ENCODE measurements at places on chromosomes 16 and 17.
A peak's percentile ranks its signal among the peaks of the same experiment; 100 is the strongest.

DNA sequence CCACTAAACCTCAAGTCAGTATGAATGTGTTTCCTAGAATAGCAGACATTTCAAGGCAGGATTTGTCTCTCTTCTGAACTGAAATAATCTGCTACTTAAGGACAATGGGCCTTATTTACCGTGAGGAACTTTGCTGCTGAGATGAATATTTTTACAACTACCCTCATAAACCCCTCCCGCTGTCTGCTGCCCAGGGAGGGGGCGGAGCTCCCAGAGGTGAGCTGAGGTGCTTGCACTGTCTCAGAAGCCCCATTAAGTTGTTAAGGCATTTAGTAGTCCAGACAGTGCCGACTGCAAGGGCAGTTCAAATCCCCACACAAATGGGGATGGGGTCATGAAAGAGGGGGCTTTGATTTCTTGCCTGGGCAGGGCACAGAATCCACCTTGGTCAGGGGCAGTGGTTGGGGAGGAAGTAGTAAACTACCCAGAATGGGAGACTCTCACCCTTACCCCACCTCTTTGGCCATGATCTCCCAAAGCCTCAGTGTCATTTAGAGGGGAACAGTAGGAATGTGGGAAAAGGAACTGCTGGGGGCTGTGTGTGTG lies 19.2 kb downstream of the HNF1B start:
- DNase-seq, result no peak

DNA sequence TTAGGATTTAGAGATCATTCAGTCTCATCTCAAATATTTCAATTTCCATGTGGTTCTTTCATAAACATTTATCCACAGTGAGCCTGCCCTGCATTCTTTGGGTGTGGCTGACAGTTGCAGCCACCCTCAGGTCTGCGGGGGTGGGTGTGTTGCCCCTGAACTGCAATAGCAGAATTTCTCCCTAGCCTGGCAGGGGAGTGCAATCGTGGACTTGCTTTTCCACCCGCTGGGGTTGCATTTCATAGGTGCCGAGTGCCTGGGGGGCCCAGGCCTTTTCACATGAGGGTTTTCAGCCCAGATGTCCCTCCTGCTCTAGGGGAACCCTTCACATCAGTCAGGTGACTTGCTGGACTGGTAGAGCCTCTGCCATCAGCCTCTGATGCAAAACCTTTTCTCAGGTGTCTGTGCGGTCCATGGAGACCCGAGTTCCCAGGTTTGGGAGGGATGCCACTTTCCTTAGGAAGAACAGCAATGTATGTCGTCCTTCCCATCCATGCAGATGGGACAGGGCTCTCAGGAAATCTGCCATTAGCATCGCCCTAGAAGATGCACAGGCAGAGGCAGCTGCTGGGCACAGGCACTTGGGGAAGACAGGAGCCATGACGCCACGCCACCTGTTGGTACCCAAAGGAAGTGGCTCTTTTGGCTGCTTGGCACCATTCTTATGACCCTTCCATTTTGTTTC lies 2.4 kb upstream of the USP36 start:
- peak; percentile 28 for DNase-seq

- DNase-seq, result no peak
Measured at GRCh38 chr16:78897299-78897698, 703.2 kb downstream of the MAF start.

DNA sequence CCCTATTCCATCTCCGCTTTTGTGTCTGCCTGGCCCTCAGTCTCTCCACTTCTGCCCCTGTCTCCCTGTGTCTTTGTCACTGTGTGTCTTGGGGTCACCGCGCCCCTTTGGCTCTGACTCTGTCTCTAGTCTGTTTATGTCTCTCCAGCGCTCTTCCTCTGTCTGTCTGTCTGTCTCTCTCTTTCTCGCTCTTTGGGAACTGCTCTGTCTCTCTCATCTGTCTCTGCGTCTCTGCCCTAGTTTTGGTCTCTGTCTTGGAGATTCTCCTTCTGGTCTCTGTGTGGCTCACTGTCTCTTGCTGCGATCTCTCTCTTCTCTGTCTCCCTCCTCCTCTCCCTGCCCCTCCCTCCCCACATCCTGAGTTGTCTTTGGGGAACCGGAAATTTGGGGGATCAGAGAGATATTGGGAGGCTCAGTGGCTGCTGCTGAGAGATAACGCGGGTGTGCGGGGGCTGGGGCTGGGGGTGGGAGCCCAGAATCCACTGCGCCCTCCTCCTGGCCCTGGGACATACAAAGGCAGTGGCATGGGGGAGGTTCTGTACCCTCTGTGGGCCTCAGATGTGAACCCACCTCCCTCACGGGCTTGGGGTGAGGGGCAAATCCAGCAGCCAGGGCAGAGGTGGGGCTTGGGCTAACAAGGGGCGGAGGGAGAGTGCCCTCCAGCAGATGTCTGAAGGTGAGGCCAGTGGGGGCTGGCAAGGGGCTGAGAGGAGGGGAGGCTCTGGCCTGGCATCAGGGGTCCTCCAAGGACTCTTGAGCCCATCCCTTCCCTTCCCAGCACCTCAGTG lies 24.4 kb downstream of the LAT start:
- DNase-seq, result no peak

GRCh38 chr17:2420176-2420575 lies 19.3 kb upstream of the MNT start:
- DNase-seq, result no peak

DNA sequence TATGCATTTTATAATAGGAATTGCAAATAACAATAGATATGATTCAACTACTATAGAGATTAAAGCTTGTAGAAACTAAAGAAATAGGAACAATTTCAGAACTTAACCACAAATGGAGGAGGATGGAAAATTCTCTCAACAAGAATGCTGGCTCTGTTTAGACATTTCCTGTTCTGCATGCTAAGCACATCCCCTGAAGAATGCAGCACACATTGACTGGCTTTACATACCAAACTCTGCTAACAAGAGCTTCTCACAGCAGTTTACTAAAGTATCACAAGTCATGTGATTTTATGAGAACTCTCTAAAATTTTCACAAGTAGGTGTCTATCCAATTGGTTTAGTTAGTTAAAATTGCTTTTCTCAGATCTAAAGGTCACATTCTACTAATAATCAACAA lies 85.2 kb downstream of the SPAG9 start:
- DNase-seq, result no peak

GRCh38 chr16:12236589-12236988 lies 260.1 kb downstream of the SNX29 start:
- DNase-seq, result no peak

GRCh38 chr17:21174713-21175112 lies 39.2 kb downstream of the TMEM11 start:
- no peak for DNase-seq

GRCh38 chr16:89268987-89269735 lies 51.7 kb downstream of the ZNF778 start:
- DNase-seq, result no peak

DNA sequence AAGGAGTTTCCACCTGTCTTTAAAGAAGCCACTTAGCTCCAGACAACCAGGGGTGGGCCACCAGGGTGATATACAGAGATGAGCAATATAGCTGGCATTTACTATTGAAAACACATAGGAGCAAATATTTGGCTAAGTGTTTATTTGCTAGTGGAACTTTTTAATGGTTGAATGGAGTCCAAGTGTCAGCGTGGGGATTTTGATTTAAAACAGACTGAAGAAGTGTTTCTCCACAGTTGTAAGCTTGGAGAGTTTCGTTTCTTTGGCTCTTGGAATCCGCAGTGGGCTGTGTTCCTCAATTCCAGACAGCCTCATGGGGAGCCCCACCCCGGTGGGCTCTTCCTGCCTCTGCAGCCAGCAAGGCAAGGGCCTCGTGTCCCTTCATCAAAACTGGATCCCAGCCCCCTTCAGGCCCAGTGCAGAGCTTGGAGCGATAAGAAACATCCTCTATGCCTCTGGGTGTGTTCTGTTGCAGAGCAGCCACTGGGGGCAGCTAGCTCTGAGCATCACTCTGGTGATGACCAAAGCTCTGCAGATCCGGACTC lies 36.1 kb downstream of the NOG start:
- no peak for DNase-seq

- no peak for DNase-seq
Measured at GRCh38 chr16:62034231-62035114, 1.8 kb downstream of the CDH8 start.

GRCh38 chr16:55081622-55082590 lies 151.2 kb downstream of the IRX5 start:
- DNase-seq, result no peak

DNA sequence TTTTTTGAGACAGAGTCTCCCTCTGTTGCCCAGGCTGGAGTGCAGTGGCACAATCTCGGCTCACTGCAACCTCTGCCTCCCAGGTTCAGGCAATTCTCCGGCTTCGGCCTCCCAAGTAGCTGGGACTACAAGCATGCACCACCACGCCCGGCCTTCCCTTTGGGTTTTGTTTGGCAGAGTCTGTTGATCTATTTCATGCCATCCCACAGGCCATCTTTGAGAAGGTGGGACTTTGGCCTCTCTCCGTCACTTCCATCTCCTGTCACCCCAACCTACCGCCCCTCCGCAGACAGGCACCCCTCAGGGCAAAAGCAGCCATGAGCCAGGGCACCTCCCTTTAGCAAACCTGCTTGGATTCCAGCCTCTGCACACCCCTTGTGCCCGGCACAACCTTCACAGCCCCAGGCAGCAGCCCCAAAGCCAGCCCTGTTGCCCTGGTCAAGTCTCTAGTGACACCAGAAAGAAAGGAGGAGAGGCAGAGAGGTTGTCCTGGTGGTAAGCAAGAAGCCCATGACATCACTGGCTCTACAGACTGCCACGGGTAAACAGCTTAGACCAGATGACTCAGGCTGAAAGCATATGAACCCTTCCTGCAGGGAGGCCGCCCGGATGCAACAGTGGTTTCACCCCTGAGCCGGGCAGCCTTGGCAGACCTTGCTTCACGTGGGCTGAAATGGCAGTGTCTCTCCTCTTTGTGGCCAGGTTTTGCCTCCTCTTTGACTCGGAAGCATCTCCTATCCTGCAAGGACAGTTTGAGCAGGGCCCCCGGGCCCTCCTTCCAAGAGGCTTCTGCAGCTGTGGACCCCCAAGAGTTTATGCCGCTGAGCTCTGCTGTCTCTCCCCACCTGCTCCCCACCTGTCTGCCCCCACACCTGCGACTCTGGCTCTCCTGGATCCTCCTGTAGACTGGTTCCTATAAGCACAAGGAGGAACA lies 8.1 kb upstream of the TIMP2 start:
- no peak for DNase-seq

GRCh38 chr17:17424552-17424951 lies 52.2 kb upstream of the MED9 start:
- no peak for DNase-seq

DNA sequence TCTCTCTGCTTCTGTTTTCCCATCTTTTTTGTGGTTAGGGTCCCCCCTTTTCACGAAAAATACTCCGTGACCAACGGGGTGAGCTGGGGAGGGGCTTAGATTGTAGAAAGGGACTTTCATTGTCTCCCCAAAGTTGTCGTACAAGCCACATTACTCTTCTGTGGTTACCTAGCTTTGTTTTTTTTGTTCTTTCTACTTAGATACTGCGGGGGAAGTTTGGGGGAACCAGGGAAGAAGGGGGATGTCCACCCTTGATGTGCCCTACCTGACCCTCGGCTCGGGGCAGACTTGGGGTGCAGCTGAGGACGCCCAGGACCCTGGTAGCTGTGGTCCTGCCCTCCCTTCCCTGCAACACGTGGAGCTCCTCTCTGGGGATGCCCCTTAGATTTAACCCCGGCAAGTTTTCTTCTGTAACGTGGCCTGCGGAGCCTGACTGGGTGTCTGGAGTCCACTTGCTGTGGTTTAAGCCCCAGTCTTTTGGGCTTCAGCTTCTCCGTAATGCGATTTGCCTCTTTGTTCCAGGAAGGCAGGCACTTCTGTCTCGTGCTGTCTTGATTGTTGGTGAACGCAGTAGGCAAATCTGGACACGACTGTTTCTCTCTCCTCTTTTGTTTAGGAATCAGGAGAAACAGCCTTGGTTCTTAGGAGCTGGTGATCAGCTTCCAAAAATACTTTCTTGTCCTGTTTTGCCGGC lies 892 bp downstream of the ABCC1 start:
- DNase-seq, result no peak

- no peak for DNase-seq
Measured at GRCh38 chr17:57909551-57909950, 45.7 kb downstream of the CUEDC1 start.

- DNase-seq, result no peak
Measured at GRCh38 chr17:78185981-78186691, 716 bp downstream of the TK1 start.

DNA sequence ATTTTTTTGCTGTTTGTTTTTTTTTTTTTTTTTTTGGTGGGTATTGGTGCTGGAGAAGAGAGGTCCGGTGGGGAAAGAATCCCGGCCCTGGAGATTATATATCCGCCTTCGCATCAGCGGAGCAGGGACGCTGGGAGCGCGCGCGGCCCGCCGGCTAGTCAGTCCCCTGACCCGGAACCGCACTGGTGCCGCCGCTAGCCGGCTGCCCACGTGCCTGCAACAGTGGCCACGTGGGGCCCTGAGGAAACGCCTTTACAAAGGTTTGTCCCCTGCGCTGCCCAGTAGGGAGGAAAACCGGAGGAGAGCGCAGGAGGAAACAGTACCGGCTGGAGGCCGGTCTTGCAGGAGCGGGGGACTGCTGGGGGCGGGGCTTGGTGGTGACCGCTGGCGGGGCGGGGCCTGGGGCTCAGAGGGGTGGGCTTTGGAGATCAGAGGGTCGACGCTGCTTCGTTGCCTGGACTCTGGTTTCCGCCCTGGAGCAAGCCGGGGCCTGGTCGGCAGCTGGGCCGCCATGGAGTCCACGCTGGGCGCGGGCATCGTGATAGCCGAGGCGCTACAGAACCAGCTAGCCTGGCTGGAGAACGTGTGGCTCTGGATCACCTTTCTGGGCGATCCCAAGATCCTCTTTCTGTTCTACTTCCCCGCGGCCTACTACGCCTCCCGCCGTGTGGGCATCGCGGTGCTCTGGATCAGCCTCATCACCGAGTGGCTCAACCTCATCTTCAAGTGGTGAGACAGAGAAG lies at the start of gene G6PC3:
G6PC3 (plus strand) TSS at position 281 of the 743 bp plus-strand sequence; CDS start at position 512, 231 bp downstream.
- peak; percentile 59 for DNase-seq

DNA sequence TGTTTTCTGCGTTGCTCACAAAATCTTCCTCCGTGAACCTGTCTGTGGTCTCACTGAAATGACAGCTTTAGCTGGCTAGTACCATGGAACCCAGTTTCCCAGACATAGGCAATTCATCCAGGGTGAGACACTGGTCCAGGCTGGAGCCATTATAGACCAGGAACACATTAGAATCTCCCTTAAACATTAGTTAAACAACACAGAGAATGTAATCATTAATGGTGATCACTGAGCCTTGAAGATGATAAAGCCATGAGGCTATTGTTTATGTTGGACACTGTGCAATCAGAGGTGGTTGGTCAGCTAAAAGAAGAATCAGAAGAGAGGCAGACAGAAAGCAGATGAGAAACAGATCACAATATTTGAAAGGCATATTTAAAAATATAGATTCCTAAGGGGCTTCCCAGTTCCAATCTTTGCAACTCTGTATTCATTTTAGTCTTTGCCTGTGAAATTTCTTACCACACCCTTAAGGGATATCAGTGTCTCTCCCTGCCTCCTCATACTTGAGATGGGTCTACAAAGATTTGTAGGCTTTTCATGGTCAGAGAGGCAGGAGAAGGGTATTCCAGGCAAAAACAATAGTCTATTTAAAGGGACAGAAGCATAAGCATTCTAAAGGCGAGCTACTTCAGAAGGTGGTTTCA lies 317.9 kb downstream of the MAP2K6 start:
- no peak for DNase-seq

Data from stimulated activated CD8-positive, alpha-beta memory T cell treated with anti-CD3 and anti-CD28 coated beads, Interleukin-2, amount 100 ng/mL, for 1 hour (primary cell).